ENCODE measurements at places on chromosomes 12 and 14. TPM values are rescaled to one million over a fixed set of nuclear protein-coding genes. Genes with fewer than 3 reads are reported as not detected.

The PLEKHA5 gene
- 15.4 TPM for polyA plus RNA-seq

DNA sequence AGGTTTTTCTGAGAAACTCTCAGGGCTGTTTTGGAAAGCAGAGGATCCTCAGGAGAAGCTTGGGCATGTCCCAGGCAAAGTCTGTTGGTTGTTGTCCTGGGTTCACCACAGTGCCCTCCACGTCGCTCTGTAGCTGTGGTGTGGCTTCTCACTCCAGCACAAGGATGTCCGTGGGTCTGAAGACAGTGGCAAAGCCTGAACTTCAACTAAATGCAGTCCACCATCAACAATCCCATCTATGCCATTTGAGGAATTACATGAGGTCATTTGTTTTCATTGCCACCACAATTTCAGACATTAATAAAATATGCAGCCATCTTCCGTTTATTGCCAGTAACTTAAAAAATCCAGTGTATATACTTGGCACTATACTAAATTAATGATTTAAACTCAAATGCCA lies 272.1 kb downstream of the LRIG3 start:
- DNase-seq = no peak

The CIROP gene
- not detected for polyA plus RNA-seq

- no peak for DNase-seq
Observed at GRCh38 chr12:103705927-103706326, 118.9 kb downstream of the STAB2 start.

- DNase-seq = no peak
Observed at GRCh38 chr12:64125913-64126312, 96.2 kb downstream of the KICS2 start.

- DNase-seq = no peak
Observed at GRCh38 chr12:106348411-106348810, 9.1 kb upstream of the POLR3B start.

GRCh38 chr14:36271939-36272907 lies 48.2 kb downstream of the MBIP start:
- peak; percentile 4 for DNase-seq

The EPYC gene
- not detected for polyA plus RNA-seq

The OXA1L gene
- 128 TPM for polyA plus RNA-seq

The DDX24 gene
- polyA plus RNA-seq = 35.1 TPM

- no peak for DNase-seq
Observed at GRCh38 chr12:84760091-84760865, 152.3 kb downstream of the SLC6A15 start.

The TDP1 gene
- polyA plus RNA-seq = 9.2 TPM

Data from small intestine (tissue), 16 donors.